ENCODE measurements at places on chromosomes 13 and 19. TPM values are rescaled to one million over a fixed set of nuclear protein-coding genes. Genes with fewer than 3 reads are reported as not detected.

DNA sequence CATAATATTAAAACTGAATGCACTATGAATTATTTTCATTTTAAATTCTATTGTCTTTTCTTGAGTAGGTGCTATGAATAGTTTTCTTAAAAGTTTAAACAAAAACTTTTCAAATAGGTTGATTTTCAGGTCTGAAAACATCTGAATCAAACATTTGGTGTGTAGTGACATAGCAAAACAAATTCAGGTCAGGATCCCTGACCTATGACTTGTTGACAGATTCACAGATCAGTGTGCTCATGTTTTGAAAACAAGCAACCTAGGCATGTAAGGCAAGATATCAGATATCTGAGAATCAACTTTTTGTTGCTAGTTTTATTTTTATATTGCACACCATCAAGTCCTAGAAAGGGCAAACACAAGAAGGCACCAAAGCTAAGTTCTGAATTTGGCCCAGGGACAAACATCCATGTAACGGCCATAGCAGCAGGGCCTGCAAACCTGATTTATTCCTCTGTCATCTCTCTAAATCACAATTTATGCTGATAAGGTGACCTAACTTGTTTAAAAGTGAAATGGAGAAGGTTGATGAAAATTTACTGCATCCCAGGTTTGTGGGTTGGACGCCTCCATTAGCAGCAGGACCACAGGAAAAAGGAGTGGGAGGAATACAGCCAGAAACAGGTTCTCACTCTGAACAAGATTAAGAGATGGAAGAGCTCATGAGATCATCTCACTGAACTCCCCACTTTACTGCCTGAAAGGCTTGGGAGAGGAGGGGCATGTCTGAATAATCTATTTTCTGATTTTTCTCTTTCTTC is 337.7 kb downstream of the KCNRG start:
- DNase-seq: no peak

DNA sequence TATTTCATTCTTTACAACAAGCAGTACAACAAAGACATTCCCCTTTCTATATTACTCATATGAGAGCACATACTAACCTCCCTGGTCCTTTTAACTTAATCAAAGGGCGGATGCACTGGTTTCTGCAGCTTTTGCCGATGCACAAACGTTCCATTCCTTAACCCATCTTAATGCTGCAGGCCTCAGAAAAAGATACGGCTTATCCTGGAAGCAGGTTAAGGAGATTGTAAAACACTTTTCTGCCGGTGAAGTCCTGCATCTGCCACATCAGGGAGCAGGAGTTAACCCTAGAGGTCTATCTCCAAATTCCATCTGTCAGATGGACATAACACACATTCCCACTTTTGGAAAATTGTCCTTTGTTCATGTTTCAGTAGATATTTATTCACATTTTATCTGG is 11.5 kb upstream of the ZNF814 start:
- no peak for DNase-seq

DNA sequence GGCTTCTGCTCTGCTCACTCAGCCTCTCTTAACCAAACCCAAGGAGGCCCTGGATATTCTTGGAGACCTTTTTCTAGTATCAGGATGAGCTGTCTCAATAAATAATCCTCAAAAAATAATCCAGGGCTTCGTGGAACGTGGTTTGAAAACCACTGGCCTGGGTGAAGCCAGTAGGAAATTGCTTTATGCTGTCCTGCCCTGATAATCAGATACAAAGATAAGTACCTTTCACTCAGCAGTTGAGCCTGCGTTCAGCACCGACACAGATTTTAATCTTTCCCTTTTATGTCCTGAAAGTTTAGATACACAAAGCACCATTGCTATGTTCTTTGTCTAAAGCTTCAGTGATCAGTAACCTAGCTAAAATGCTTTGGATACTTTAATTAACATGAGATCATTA is 460.0 kb downstream of the RFC3 start:
- DNase-seq: no peak

DNA sequence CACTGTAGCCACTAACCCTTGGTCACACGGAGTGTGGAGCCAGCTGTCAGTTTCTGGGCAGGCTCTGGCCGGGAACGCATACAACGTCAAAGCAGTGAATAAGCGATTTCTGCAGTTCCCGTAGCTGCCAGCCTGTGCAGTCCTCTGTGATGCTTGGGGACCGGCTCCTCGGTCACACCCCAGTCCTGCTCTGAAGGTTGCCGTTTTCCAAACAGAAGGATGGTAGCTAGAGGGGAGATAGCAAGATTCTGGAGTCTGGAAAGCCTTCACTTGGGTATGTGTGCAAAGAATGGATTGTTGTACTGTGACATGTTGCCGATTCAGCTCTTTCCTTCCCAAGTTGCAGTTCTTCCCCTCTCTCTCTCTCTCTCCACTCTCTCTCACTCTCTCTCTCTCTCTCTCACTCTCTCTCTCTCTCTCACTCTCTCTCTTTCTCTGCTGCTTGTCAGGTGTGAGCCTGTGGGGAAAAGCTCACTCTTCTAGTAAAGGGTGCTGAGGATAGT is 38.7 kb upstream of the C1QTNF9 start:
- peak; percentile 74 for DNase-seq

DNA sequence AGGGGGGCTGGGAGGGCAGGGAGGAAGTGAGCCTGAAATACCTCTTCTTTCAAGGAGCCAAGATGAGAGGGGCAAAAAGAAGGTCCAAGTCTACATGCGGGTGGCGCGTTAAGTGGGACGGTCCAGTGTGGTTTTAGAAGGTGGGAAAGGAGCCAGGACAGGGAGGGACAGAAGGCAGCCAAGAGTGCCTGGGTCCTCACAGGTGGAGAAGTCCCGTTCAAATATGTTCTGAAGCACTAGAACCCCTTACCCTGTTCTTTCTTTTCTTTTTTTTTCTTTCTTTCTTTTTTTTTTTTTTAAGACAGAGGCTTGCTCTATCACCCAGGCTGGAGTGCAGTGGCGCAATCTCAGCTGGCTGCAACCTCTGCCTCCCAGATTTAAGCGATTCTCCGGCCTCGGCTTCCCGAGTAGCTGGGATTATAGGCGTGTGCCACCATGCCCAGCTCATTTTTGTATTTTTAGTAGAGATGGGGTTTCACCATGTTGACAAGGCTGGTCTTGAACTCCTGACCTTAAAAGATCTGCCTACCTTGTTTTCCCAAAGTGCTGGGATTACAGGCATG is 7.4 kb downstream of the CAMSAP3 start:
- DNase-seq: no peak

DNA sequence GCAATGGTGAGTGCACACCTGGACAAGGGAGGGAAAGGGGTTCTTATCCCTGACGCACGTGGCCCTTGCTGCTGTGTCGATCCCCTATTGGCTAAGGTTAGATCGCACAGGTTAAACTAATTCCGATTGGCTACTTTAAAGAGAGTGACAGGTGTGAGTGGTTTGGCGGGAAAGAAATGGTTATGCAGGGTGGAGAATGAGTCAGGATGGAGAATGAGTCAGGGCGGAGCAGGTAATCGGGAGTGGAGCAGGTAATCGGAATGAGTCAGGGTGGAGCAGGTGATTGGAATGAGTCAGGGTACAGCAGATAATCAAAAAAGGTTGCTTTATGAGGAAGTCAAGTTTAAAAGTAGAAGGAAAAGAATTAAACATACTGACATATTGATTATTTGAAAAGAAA is 24.4 kb upstream of the SIAH3 start:
- no peak for DNase-seq

DNA sequence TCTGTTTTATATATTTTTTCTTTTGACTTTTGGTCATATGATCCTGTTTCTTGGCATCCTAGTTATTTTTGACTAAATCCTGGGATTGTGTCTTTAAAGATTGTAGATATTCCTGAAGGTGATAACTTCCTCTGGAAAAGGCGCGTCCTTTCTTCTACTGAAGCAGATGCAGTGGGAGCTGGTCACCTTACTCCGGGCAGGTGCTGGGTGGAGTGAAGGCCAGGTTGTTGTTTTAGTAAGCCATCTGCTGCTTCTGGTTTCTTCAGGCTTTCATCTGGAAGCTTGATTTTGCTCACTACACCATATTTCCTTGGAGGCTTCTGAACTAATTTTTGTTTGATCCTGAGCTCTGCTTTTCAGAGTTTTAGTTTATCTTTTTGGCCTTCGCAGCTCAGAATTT is 21.5 kb downstream of the URI1 start:
- DNase-seq: no peak

- no peak for DNase-seq
Measured at GRCh38 chr13:112911285-112911701, 57.7 kb upstream of the MCF2L start.

DNA sequence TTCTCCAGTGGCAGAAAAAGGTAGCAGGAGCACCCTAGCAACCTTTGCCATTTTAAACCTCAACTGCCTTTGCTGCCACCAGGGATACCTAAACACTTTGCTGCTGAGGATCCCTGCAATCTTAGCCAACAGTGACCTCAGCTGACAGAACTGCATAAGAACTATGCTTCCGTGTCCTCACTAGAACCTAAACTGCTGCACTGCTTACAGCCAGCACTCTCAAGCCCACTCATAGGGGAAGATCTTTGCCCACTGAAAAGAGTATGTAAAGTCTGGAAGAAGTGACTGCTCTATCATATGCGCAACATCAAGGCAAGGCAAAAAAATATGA is 270.0 kb upstream of the PCDH20 start:
- no peak for DNase-seq

CEACAM7 gene
- total RNA-seq: not detected

KCNC3 gene
- 0.47 TPM for total RNA-seq

ZNF208 gene
- 0.18 TPM for total RNA-seq

NLRP12 gene
- total RNA-seq: not detected

PSG11 gene
- not detected for total RNA-seq

ANGPTL4 gene
- not detected for total RNA-seq

TMEM238 gene
- 23.6 TPM for total RNA-seq

SOHLH2 gene
- not detected for total RNA-seq

TBXA2R gene
- 2.8 TPM for total RNA-seq

CYP2A6 gene
- total RNA-seq: not detected

FUT3 gene
- total RNA-seq: not detected

Data from activated CD8-positive, alpha-beta T cell treated with anti-CD3 and anti-CD28 coated beads, Interleukin-2, amount 10 ng/mL, durations not matched to agents 7 days and 5 days (primary cell).